Trophoblast cell (in vitro differentiated cells and primary cell): ENCODE measurements at places on chromosomes 4 and X.

DNA sequence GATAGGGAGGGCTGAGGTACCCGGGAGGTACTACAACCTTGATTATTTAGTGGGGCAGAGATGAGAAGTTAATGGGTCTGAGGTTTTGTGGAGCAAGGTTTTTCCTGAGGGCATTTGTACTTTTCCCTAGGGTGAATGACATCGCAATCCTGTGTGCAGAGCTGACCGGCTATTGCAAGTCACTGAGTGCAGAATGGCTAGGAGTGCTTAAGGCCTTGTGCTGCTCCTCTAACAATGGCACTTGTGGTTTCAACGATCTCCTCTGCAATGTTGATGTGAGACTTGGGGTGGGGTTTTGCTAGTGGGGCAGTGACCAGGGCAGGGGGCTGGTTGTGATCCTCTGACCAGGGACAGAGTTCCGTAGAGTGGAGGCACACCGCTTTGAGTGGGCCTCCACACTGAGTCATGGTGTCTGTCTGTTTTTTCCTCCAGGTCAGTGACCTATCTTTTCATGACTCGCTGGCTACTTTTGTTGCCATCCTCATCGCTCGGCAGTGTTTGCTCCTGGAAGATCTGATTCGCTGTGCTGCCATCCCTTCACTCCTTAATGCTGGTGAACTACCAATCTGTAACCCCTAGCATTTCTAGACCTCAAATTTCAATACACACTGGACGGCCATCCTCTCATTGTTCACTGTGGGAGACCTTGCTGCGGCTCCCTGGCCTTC, 9.9 kb downstream of the MED12 start:
- no peak overlapping the region for H3K4me3 ChIP-seq
- DNase-seq, result peak; percentile 29
- peaks cover 90% of the 10 kb centered on the region for H3K36me3 ChIP-seq
- H3K4me1 ChIP-seq, result peaks cover 18% of the 10 kb centered on the region

GRCh38 chr4:120839974-120840751, 82.4 kb downstream of the PRDM5 start:
- no peak overlapping the region for H3K4me3 ChIP-seq
- DNase-seq, result no peak
- no peaks in the 10 kb centered on the region for H3K27me3 ChIP-seq
- peaks cover 10% of the 10 kb centered on the region for H3K4me1 ChIP-seq
- H3K36me3 ChIP-seq, result no peaks in the 10 kb centered on the region
- H3K27ac ChIP-seq, result peak overlapping the region; percentile 7

GRCh38 chr4:25523405-25523804, 132.2 kb upstream of the SLC34A2 start:
- H3K27ac ChIP-seq, result no peak overlapping the region
- H3K4me1 ChIP-seq, result no peaks in the 10 kb centered on the region
- no peak overlapping the region for H3K4me3 ChIP-seq
- no peaks in the 10 kb centered on the region for H3K36me3 ChIP-seq
- no peaks in the 10 kb centered on the region for H3K27me3 ChIP-seq

- no peaks in the 10 kb centered on the region for H3K36me3 ChIP-seq
- H3K27me3 ChIP-seq, result no peaks in the 10 kb centered on the region
- no peak overlapping the region for H3K4me3 ChIP-seq
- DNase-seq, result peak; percentile 63
- no peaks in the 10 kb centered on the region for H3K4me1 ChIP-seq
- H3K27ac ChIP-seq, result no peak overlapping the region
These were observed 46.9 kb upstream of the TAB3 start for GRCh38 chrX:30935985-30936384.

- DNase-seq, result peak; percentile 40
- H3K36me3 ChIP-seq, result no peaks in the 10 kb centered on the region
- H3K27ac ChIP-seq, result no peak overlapping the region
- peaks cover 2% of the 10 kb centered on the region for H3K4me1 ChIP-seq
These were observed 117.3 kb upstream of the NOCT start for GRCh38 chr4:138898282-138898681.

DNA sequence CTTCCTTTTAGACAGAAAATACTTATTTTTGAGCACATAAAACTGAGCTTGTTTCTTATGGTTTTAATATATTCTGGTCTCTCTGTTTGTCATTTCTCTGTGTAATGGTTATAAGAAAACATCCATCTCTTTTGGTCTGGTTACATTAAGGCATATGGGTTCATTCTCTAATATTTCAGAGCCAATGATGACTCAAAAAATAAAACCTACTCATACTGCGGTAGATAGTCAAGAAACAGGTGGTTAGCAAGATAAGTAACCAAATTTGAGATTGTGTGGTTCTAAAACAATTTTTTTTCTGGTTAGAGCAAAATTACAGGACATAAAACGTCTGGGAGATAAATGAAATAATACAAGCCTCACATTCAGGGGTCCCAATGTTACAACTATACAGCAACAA, 654.5 kb downstream of the STIM2 start:
- H3K27ac ChIP-seq, result no peak overlapping the region
- DNase-seq, result no peak
- H3K4me1 ChIP-seq, result no peaks in the 10 kb centered on the region

GRCh38 chr4:139826426-139826825, 160.8 kb downstream of the MGST2 start:
- peaks cover 2% of the 10 kb centered on the region for H3K4me1 ChIP-seq
- no peak overlapping the region for H3K4me3 ChIP-seq
- no peaks in the 10 kb centered on the region for H3K27me3 ChIP-seq
- no peaks in the 10 kb centered on the region for H3K36me3 ChIP-seq

GRCh38 chr4:15654593-15655222, 449 bp downstream of the FBXL5 start:
- peaks cover 8% of the 10 kb centered on the region for H3K4me1 ChIP-seq
- DNase-seq, result peak; percentile 67
- H3K27me3 ChIP-seq, result no peaks in the 10 kb centered on the region
- peaks cover 2% of the 10 kb centered on the region for H3K36me3 ChIP-seq
- H3K4me3 ChIP-seq, result peak overlapping the region; percentile 99

DNA sequence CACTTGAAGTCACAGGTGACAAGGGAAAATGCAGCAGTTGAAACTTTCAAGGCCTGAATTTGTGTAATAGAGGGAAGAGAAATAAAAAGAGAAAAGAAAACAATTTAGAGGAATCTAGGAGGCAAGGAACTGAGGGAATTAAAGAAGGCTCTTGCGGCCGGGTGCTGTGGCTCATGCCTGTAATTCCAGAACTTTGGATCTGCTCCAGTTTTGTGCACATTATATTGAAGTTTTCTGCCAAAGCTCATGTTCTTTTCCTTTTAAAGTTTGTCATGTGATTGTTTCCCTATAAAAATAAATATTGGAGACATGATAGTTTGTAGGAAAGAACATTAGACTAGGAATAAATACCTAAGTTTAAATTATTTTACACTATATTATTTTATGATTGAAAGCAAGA, 433.9 kb upstream of the CPEB2 start:
- no peaks in the 10 kb centered on the region for H3K36me3 ChIP-seq
- no peak overlapping the region for H3K27ac ChIP-seq
- H3K4me1 ChIP-seq, result no peaks in the 10 kb centered on the region
- H3K27me3 ChIP-seq, result no peaks in the 10 kb centered on the region
- no peak overlapping the region for H3K4me3 ChIP-seq

DNA sequence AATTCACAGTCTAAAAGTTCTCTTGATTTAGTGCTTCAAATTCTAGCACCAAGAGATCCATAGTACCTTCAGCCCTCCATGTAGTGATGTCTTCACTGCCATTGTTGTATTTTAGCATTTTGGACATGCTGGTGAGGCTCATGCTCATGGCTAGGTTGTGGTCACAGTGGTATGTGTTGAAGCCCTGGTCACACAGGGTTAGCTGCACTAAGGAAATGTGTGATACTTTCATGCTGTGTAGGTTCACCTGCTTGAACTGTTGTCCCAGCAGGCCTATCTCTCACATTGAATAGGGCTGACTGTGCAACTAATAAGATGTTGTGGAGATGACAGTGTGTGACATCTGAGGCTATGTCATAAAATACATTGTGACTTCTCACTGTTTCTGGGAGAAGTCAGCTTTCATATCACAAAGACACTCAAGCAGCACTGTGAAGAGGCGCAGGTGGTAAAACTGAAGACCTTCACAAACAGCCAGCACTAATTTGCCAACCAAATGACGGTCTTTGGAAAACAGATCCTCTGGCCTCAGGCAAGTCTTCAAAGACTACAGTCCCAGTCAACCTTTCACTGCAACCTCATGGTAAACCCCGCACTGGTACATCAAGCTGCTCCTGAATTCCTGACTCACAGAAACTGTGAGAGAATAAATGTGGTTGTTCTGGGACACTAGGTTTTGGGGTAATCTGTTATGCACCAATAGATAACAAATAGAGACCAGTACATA, 17.4 kb upstream of the ADH4 start:
- H3K4me3 ChIP-seq, result no peak overlapping the region
- no peaks in the 10 kb centered on the region for H3K36me3 ChIP-seq
- H3K27ac ChIP-seq, result no peak overlapping the region
- DNase-seq, result no peak
- peaks cover 2% of the 10 kb centered on the region for H3K4me1 ChIP-seq

GRCh38 chr4:82542642-82543041, 19.1 kb downstream of the TMEM150C start:
- H3K36me3 ChIP-seq, result no peaks in the 10 kb centered on the region
- DNase-seq, result no peak
- H3K27me3 ChIP-seq, result no peaks in the 10 kb centered on the region
